ENCODE measurements at places on chromosomes 3 and 15. TPM values are rescaled to one million over a fixed set of nuclear protein-coding genes. Genes with fewer than 3 reads are reported as not detected.

The KCNMB2 gene
- total RNA-seq = 0.52 TPM

The ACAN gene
- total RNA-seq = 0.16 TPM

DNA sequence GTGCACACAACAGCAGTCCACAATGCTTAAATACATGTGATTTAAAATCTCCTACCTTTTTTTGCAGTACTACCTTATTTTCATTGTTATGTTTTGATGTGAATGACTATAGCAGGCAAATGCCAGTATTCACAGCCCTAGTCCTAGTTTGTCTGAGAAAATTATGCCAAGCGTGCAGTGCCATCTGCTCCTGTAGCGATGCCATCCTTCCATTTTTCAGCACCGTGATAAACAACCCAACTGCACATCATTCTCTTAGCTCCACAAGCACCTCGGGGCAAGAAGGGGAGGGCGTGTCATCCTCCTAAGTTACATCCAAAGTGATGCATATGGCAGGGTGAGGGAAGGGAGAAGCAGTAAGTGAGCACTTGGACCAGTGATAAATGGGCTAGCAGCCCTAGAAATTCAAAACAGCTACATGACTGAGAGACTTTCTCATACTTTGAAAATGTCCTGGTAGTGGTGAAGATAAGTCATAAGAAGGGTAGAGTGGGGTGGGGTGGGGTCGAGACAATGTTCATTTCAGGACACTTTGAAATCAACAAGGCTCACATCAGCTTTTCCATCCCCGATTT lies 198.8 kb downstream of the LSAMP start:
- peaks cover 3% of the 10 kb centered on the region for H3K4me1 ChIP-seq
- H3K36me3 ChIP-seq = no peaks in the 10 kb centered on the region
- H3K4me3 ChIP-seq = no peak overlapping the region
- H3K27ac ChIP-seq = no peak overlapping the region

DNA sequence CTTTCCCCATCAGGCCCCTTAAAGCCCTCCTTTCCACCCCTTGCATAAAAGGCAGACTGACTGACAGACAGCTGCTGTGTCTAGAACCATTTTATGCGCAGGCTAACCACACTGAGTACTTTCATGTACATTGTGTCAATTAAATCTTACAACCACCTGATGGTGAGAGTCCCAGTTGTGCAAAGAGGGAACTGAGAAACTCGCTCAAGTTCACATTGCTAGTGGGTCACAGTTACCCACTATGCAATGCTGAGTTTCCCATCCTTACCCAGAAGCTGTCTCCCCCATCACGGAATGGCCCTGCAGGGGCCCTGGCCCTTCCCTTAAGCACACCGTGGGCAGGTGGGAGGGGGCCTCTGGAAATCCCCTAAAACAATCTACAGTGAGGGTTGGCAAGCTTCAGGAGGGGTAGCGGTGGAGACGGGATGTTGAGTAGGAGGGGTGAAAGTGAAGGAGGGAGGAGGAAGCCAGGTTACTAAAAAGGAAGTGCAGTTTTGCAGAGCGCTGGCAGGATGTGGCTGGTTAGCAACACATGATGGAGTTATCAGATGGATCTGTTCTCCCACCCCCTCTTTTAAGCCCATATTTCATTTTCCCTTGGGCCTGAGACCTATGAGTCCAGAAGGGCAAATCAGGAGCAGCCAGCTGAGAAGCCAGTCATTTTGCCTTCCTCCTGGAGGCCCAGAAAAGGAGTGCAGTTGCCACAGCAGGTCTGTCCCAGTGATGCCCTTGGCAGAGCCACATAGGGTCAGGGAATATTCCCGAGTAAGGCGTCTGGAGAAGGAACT lies 30.0 kb downstream of the STARD5 start:
- no peaks in the 10 kb centered on the region for H3K4me1 ChIP-seq
- H3K4me3 ChIP-seq = no peak overlapping the region
- H3K36me3 ChIP-seq = no peaks in the 10 kb centered on the region

DNA sequence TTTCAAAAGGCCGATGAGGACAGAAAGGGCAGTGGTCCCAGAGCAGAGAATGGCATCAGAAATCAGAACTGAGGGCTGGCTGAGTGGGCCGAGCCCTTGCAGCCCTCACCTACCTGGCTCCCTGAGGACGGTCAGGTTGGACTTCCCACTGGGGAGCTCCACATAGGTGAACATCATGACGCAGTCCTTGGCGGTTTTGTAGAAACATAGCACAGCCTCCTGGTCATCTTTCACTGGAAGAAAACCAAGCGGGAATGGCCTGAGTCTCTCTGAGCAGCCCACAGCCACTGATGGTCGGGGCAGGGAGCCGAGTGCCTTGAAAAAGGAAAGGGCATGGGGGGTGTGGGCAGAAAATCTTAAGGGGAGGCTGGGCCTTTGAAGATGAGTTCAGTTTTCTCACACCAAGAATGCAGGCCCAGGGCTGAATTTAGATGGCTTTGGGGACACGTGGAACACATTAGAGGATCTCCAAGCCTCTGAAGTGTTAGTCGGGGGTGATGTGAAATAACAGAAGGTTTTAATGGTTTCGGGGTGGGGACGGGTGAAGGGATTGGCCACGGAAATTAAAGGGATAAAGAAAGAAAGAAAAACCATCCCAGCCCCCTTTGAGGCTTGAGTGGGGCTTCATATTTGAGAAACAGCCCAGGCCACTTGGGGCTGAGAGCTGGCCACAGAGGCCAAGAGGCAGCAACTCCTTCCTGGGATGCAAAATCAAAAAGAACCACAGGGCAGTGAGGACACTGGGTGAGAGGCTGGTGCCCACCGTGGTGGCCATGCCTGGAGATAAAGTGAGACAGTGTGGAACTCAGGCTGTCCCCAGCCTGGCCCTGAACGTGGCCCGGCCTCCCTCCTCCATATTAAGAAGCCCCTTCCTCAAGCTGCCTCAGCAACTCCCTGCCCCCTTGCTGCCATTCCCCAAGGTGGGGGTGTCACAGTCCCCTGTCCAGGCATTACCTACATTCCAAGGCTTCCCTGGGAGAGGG lies 36.2 kb downstream of the UMPS start:
- H3K4me3 ChIP-seq = no peak overlapping the region
- no peak for DNase-seq
- H3K27ac ChIP-seq = no peak overlapping the region
- no peaks in the 10 kb centered on the region for H3K27me3 ChIP-seq
- H3K36me3 ChIP-seq = no peaks in the 10 kb centered on the region

GRCh38 chr15:31279221-31280045 lies 47.2 kb upstream of the KLF13 start:
- DNase-seq = no peak
- peaks cover 14% of the 10 kb centered on the region for H3K4me1 ChIP-seq
- no peak overlapping the region for H3K4me3 ChIP-seq
- H3K36me3 ChIP-seq = no peaks in the 10 kb centered on the region

GRCh38 chr3:64658001-64658400 lies 29.8 kb downstream of the ADAMTS9 start:
- H3K36me3 ChIP-seq = no peaks in the 10 kb centered on the region
- no peak overlapping the region for H3K4me3 ChIP-seq
- H3K27ac ChIP-seq = no peak overlapping the region

- no peak for DNase-seq
- no peaks in the 10 kb centered on the region for H3K27me3 ChIP-seq
- H3K4me3 ChIP-seq = no peak overlapping the region
- H3K27ac ChIP-seq = no peak overlapping the region
Observed at GRCh38 chr3:33699275-33699674, 18.8 kb downstream of the CLASP2 start.

GRCh38 chr3:131360191-131360755 lies 21.3 kb upstream of the NUDT16 start:
- peaks cover 9% of the 10 kb centered on the region for H3K4me1 ChIP-seq
- no peak overlapping the region for H3K27ac ChIP-seq
- H3K36me3 ChIP-seq = no peaks in the 10 kb centered on the region
- DNase-seq = no peak

GRCh38 chr3:116618930-116619329 lies 90.6 kb upstream of the TUSC7 start:
- no peak for DNase-seq
- H3K4me1 ChIP-seq = no peaks in the 10 kb centered on the region
- no peaks in the 10 kb centered on the region for H3K27me3 ChIP-seq
